ENCODE measurements at places on chromosomes 13 and 19. TPM values are rescaled to one million over a fixed set of nuclear protein-coding genes. Genes with fewer than 3 reads are reported as not detected.

Gene RNF113B
- not detected for total RNA-seq

GRCh38 chr13:74093691-74094090, 40.5 kb downstream of the KLF12 start:
- no peak for DNase-seq

DNA sequence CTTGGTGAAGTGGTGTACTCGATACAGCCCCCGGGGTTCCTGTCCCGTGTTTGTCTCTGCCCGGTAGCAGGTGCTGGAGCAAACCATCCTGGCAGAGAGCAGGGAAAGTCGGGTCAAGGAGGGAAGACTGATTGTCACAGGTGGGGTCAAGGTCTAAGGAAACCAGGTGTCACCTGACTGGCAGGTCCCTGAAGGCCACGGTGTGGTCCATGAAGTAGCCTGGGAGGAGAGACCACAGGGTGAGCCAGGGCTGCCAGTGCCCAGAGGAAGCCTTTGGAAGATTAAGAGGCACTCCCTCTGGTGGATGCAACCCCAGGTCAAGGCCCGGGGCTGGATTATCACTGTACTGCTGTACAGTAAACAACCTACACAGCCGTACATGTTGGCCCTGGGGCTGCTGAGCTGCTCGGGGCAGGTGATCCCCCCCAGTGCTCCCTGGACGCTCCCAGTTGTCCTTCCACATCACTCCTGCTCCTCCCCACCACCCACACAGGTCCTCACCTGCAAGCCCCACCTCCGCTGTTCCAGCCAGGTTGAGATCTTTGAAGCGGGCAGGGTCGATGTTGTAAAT, 6.0 kb upstream of the CCER2 start:
- peak; percentile 41 for DNase-seq

- no peak for DNase-seq
Measured at GRCh38 chr19:55454787-55455243, 6.6 kb downstream of the ISOC2 start.

GRCh38 chr13:104798486-104798885, 1732.3 kb upstream of the SLC10A2 start:
- no peak for DNase-seq

Gene PCDH20
- total RNA-seq: 0.06 TPM

GRCh38 chr19:17112700-17113099, 37.1 kb downstream of the MYO9B start:
- no peak for DNase-seq

Gene SELENOW
- total RNA-seq: 479 TPM

Gene EPSTI1
- 27.6 TPM for total RNA-seq

Gene SIAH3
- 0.29 TPM for total RNA-seq

Gene HCST
- total RNA-seq: 4.8 TPM

GRCh38 chr19:10762656-10763055, 44.8 kb downstream of the DNM2 start:
- no peak for DNase-seq

Measured in adrenal gland (tissue), 19 donors.